A549 (cell line): ENCODE measurements at places on chromosomes 1 and 21. TPM values are rescaled to one million over a fixed set of nuclear protein-coding genes. Genes with fewer than 3 reads are reported as not detected.
A peak's percentile ranks its signal among the peaks of the same experiment; 100 is the strongest.

DNA sequence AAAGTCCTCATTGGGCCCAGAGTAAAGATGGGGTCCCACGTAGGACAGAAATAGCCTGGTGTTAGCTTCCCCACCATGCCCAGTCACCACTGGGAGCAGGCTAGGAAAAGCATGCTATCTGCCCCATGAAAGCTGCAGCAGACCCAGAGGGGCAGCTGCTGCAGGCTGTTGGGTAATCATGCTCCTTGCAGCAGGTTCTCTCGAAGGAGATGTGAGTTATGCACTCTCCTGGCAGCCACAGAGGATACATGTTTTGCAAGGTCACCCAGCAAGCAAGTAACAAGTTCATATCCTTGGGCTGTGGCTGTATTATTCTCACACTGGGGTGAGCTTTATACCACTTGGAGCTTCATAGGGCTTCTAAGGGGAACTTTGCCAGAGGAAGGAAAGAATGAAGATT lies 9.1 kb upstream of the HEYL start:
- no peak for DNase-seq

The SLC35D1 gene
- 4.5 to 5.2 TPM (median 4.8 TPM) in 3 replicates for polyA plus RNA-seq

The COL6A2 gene
- polyA plus RNA-seq, result 13.0 to 16.5 TPM (median 13.1 TPM) in 3 replicates

The LIN28A gene
- polyA plus RNA-seq, result 0.03 TPM in 1 of 3 replicates, not detected in the others

GRCh38 chr1:88035578-88035977 lies 648.5 kb upstream of the PKN2 start:
- DNase-seq, result no peak

DNA sequence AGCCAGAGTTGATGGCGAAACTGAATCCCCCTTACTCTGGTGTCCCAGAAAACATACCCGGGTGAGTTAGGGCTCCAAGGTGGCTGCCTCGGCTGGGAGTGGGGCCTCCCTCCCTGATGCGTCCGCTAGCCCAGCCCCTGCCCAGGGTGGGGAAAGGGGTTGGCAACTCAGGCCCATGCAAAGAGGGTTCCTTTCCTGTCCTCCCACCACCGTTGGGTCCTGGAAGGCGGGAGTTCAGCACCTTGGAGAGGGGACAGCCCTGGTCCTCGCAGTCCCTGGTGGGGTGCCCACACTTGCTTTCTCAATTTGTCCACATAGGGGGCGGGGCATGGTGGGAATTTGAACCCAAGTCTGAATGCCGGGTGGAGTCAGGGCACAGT lies 6.1 kb downstream of the SRM start:
- no peak for DNase-seq

DNA sequence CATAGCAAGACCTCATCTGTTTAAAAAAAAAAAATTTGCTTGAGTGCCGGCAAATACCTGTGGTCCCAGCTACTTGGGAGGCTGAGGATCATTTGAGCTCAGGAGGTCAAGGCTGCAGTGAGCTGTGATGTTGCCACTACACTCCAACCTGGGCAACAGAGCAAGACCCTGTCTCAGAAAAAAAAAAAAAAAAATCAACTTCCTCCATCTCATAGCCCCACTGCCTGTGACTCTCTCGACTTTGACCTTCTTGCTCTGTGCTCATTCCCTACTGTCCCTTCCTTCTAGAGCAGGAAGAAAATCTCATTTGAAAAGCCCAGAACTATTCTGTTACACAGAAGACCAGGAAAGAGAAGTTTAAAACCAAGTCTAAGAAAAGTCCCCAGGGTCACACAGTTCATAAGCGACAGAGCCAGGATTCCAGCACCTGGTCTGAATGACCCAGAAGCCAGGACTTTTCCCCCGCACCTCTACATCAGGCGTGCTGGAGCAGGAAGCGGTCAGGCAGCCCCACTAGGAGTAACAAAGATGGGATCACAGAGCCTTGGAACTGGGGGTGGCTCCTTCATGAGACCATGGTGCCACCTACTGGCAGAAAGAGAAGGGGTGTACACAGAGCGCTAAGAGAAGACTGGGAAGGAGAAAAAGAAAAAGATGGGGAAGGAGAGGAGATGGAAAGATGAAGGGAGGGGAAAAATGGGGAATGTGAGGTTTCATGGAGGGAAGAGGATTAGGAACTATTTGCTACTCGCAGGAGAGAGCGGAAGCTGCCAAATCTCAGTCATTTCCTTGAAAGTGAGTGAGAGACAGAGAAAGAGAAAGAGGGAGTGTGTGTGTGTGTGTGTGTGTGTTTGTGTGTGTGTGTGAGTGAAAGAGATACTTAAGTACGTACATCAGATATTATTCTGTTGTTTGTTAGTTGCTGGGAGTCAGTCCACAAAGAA lies 3.1 kb upstream of the P3R3URF start:
- DNase-seq, result peak; percentile 80

The CNR2 gene
- polyA plus RNA-seq, result not detected in 3 replicates

DNA sequence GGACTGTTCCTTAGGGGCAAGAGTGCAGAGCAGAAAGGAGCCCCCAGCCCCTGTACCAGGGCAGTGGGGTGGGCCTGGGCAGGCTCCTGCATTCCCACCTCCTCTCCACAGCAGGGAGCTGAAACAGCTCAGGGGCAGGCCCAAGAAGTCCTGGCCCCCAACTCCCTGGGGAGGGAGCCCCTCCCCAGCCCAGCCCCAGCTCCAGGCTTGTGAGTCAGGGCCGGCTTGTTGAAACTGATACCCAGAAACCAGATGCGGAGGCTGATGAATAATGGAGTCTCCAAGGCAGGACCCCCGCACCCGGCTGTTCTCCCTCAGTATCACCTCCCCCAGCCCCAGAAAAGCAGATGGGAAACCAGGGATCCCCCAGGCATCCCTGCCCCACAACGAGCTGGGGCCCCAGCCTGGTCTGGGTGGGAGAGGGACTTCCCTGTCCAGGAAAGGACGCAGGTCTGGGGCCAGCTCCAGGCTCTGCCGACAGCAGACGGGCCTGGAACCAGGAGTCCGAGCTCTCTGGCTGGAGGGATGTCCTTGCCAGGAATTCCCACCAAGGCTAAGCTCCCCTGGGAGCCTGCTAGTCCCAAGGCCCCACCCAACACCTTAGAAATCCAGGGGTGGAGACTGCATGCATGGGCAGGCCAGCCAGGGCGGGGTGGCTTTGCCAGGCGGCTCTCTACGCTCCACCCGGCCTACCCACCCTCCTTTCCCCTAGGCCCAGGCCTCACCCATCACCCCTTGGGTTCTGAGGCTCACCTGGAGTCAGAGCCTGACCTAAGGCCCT lies 2.7 kb downstream of the PLEKHG5 start:
- DNase-seq, result no peak

DNA sequence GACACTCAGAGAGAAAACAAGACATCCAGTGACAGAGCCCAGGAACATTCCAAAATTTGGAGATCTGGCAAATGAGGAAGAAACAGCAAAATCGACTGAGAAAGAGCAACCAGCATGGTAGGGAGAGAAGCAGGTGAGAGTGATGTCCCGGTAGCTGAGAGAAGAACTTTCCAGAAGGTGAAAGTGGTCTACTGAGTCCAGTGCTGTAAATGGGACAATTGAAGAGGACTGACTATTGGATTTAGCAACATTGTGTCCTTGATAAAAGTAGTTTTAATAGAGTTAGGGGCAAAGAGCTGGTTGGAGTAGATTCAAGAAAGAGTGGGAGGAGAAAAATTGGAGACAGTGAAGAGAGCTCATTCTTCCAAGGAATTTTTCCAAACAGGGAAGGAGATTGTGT lies 15.0 kb upstream of the IL10RB start:
- no peak for DNase-seq

- DNase-seq, result no peak
Measured at GRCh38 chr1:3773572-3774275, 1.2 kb downstream of the SMIM1 start.

DNA sequence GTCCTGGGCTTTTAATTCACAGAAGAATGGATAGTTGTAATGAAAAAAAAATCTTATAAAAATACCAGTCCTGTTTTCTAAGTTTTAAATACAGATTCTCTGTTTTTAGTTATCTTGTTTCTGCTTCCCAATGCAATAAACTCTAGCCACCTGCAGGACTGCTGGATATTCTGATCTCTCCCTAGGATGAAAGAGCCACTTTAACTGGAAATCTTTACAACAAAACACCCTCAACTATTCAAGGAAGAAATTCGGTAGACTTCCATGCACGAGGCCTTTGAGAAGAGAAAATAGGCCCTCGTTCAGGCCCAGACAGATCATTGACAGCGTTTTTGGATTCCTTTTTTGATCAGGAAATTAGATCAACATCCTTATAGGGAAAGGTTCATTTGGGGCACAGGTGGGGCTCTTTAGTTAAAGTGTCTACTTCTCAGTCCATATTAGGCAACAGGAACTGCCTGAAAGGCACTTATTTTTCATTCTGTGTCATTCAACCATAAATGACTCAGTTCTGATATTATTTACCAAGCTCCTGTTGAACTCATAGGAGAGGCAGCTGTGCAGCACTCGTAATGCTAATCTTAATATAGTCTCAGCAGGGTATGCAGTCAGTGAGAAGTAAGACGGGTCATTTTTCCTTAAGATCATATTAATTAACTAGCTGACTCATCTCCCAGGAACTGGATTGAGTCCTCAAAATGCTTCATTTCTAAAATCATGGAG lies 71.1 kb upstream of the ERRFI1 start:
- DNase-seq, result peak; percentile 94

The AGMAT gene
- polyA plus RNA-seq, result 11.9 to 13.1 TPM (median 12.9 TPM) in 3 replicates

- no peak for DNase-seq
Measured at GRCh38 chr1:2927393-2928360, 93.6 kb upstream of the ACTRT2 start.

GRCh38 chr1:165420655-165421054 lies 24.3 kb downstream of the RXRG start:
- DNase-seq, result no peak

DNA sequence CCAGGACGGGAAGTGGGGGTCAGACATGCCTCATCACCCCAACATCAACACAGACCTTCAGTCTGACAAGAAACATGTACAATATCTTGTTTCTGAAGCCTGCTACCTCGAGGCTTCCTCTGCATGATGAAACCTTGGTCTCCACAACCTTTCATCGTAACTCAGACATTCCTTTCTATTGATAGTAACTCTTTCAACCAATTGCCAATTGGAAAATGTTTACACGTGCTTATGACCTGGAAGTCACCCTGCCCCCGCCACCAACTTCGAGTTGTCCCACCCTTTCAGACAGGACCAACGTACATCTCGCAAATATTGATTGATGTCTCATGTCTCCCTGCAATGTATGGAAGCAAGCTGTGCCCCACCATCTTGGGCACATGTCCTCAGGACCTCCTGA lies 159.5 kb downstream of the ETS2 start:
- DNase-seq, result no peak

DNA sequence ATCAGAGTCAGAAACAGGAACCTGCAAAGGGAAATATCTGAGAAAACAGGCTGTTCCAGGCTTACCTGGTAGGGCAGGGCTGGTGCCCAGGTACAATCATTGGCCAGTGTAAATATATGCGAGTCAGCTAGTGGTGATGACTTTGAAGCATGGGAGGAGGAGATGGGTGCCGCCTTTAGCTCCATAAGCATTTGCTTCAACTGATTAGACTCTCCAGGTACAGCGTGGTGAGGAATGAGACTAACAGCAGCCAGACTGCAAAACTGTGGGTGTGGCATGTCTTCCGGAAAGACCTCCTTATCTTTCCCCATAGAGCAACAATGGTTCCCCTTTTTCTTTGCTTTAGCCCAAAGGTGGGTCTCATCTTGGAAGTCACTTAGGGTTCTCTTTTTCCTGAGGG lies 137.2 kb downstream of the LRIG2 start:
- DNase-seq, result no peak

DNA sequence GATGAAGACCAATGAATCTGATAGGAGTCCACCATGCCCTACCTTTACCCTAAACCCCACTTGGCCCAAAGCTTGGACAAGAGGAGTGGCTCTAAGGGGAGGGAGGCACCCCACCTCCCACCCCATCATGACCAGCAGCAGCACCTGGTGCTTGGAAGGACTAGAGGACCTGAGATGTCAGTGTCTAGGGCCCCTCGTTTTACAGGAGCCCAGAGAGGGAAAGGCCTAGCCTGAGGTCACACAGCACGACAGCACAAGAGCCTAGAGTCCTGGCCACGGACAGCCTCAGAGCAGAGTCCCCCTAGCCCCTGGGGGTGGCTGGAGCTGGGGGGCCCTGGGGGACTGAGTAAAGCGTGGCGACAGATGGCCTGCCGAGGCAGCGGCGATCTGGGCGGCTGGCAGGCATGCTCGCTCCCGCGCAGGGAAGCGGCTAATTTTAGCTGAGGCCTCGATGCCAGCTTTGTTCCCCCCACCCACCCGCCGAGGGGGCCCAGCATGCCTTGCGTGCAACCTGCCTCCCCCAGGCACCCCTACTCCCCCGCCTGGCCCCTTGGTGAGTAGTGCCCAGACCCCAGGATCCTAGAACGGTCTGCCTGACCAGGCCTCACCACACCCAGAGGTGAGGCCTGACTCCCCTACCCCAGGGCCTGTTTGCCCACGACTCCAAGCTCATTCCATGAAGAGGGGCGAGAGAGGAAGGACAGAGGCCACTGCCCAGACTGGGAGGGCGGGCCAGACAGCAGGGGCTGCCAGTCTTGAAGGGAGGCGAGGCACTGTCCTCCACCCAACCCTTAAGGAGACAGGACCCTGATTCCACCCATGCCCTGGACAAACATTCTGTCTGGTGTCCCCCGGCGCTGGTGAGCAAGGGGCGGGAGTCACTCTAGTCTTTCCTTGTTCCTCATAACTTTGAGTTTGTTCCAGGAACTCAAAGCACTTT lies 39.0 kb downstream of the AHDC1 start:
- no peak for DNase-seq

The OR14K1 gene
- not detected in 3 replicates for polyA plus RNA-seq

The DMRTA2 gene
- polyA plus RNA-seq, result 0.07 to 0.13 TPM (median 0.12 TPM) in 3 replicates
